ENCODE measurements at places on chromosomes 2 and 18.

- H3K36me3 ChIP-seq = peaks cover 17% of the 10 kb centered on the region
- no peak overlapping the region for H3K4me3 ChIP-seq
- H3K27me3 ChIP-seq = no peaks in the 10 kb centered on the region
- peaks cover 18% of the 10 kb centered on the region for H3K4me1 ChIP-seq
- no peak for DNase-seq
- H3K27ac ChIP-seq = peak overlapping the region; percentile 32
These were observed 2.0 kb upstream of the BZW1 start for GRCh38 chr2:200809506-200810251.

GRCh38 chr2:26597197-26597596 lies 44.0 kb downstream of the CIB4 start:
- H3K4me1 ChIP-seq = no peaks in the 10 kb centered on the region
- no peak overlapping the region for H3K27ac ChIP-seq
- DNase-seq = no peak
- no peaks in the 10 kb centered on the region for H3K27me3 ChIP-seq

DNA sequence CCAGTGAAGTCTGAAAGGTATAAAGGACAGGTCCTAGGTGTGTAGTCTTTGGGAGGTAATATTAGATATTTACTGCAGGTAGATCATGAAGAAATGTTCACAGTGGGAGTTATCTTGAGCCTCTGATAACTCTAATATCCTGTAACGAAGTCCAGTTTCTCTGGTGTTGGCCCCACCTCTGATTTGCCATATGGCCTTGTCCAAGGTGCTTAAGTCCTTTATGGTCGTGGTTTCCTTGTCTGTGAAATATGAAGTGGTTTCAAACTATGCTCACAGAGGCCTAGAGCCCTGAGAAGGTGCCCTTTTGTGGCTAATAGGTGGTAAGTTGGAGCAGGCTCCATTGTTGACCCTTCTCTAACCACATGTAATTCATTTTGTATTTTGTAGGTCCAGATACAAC lies 190.7 kb downstream of the ICOS start:
- no peak overlapping the region for H3K4me3 ChIP-seq
- H3K27me3 ChIP-seq = no peaks in the 10 kb centered on the region

DNA sequence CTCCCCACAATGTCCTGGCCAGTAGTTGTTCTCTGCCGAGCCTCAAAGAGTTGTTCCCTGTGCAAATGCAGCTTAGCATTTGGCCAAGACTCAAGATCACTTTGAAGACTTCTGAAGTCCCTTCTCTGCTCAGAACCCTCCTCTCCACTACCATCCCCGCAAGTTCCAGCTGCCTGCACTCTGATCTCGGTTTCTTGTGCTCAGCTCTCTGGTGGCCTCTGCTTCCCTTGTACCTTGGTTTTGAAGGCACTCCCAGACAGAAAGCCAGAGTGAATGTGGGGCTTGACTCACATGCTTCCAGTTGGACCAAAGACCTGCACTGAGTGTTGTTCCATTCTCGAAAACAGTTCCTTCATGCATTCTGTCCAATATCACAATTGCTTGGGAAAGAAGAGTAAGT lies 28.6 kb downstream of the CRACDL start:
- H3K4me3 ChIP-seq = no peak overlapping the region
- peaks cover 23% of the 10 kb centered on the region for H3K4me1 ChIP-seq
- no peak for DNase-seq
- H3K27ac ChIP-seq = no peak overlapping the region
- no peaks in the 10 kb centered on the region for H3K36me3 ChIP-seq

DNA sequence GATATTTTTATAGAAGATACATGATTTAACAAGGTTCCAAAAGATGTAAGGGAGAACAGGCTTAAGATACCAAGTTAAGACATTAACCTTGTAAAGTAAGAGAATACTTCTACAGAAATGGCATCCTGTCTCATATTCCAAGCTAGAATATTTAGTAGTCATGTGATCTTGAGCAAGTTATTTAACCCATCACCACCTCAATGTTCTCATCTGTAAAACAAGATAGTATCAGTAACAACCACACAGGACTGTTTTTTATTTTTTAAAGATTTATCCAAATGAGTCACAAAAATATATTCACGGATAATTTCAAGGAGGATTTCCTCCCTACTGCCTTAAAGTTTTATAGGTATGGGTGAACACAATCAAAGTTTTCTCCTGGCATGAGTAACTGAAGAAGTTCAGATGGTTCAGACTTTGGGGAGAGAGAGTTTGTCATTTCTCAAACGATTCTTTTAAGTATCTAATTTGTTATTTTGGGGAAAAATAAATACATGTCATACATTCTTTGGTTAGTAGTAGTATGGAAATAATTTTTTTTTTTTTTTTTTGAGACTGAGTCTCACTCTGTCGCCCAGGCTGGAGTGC lies 25.9 kb downstream of the ROCK1 start:
- no peak overlapping the region for H3K27ac ChIP-seq
- DNase-seq = no peak
- H3K4me3 ChIP-seq = no peak overlapping the region
- no peaks in the 10 kb centered on the region for H3K27me3 ChIP-seq
- H3K4me1 ChIP-seq = peaks cover 14% of the 10 kb centered on the region
- no peaks in the 10 kb centered on the region for H3K36me3 ChIP-seq

- H3K27ac ChIP-seq = no peak overlapping the region
- no peak overlapping the region for H3K4me3 ChIP-seq
- H3K36me3 ChIP-seq = peaks cover 44% of the 10 kb centered on the region
These were observed 19.0 kb downstream of the CEP68 start for GRCh38 chr2:65075176-65075575.

DNA sequence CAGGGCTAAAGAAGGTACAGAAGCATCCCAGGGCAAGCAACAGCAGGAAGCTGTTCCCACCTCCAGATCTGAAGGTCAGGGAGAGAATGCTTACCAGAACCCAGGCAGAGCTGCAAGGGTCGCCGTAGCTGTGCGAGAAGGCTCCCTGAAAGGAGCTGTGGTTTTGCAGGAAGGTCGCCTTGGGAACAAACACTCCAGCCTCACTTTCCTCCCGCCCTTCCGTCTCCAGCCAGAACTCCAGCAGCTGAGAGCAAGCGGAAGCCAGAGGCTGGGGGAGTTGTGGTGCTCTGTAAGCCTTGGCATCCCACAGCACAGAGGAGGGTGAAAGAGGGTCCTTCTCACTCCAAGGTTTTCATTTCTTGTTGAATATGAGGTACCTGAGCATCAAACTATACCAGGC lies 18.3 kb upstream of the ICOS start:
- no peak overlapping the region for H3K4me3 ChIP-seq
- no peaks in the 10 kb centered on the region for H3K36me3 ChIP-seq
- DNase-seq = no peak
- no peaks in the 10 kb centered on the region for H3K27me3 ChIP-seq
- no peak overlapping the region for H3K27ac ChIP-seq

DNA sequence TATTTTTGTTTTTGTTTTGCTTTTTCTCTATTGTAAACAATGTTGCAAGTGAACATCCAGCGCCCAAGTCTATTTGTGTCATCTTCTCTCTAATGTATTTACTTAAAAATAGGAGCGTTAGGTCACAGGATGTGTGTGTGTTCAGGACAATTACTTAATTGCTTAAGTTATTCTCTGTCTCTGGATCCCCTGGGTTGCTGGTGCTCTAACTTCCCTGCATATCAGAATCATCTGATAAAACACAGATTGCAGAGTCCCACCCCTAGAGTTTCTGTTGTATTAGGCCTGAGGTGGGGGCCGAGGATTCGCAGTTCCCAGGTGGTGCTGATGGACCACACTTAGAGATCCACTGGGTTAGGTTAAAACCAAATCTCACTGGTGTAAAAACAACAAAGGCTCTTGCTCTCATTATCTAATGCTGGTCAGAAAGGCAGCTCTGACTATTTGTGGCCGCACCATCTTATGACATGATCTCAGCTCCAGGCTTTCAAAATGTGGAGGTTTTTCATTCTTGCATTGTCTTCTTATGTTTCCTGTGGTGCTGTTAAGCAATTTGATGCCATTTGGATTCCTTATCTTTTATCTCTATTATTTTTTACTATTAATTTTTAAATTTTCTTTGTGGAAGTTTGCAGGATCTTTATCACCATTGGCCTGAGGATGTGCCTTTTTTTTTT lies 87.7 kb downstream of the CLIP4 start:
- H3K27ac ChIP-seq = no peak overlapping the region
- no peaks in the 10 kb centered on the region for H3K36me3 ChIP-seq
- H3K4me3 ChIP-seq = no peak overlapping the region
- no peak for DNase-seq
- H3K4me1 ChIP-seq = no peaks in the 10 kb centered on the region

DNA sequence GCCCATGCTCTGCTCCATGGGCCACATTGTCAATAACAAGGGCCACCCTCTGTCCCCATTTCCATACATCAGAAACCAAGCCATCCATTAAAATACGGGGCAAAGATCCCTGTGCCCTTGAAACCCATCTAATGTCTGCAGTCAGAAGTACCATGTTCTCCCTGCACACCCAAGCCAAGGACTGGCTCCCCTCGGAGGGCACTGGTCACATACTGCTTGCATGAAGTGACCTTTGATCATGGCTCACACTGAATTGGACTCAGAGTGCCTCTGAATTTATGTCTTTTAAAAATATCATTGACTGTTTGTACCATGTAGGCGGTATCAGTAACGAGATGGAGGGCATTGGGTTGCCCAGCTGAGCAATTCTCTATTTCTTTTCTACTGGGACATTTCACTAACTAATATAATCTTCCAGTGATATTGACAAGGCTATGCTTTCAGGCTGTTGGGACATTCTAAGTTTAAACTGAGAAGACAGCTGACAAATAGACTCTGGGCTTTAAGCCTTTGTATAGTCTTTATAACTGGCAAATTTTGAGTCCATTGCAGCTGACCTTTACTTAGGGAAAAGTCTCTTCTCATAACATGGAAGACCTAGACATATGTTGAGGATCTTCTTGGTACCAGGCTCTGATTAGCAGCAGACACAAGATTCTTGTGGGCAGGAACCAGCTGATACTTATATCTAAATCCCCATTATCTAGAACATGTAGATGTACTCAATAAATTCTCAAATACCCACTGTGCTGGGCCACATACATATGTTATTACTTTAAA lies 214.3 kb downstream of the MYCN start:
- no peak for DNase-seq
- H3K27ac ChIP-seq = no peak overlapping the region
- no peaks in the 10 kb centered on the region for H3K27me3 ChIP-seq

DNA sequence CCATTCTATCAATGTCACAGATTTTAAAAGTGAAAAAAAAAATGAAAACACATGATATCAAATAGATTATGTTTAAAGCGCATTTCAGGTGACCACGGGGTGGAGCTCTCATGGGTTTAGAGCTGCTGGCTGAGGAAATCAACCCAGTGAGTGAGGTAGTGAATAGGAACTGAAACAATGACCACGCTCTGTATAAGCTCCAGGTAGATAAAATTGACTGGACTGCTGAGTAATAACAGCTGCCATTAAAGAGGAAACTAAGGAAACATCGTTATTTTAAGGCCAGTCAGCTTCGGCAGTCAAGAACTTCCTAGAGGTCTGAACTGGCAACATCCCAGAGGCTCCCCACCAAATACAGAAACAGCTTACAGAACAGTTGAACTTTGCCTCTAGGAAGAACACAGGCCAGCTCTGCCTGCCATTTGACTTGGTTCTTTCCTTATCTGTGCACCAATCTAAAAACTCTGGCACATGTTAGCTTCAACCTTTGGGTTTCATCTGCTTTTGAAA lies 185.9 kb downstream of the PDE1A start:
- H3K4me3 ChIP-seq = no peak overlapping the region
- H3K27ac ChIP-seq = no peak overlapping the region
- no peaks in the 10 kb centered on the region for H3K36me3 ChIP-seq
- peak; percentile 24 for DNase-seq

DNA sequence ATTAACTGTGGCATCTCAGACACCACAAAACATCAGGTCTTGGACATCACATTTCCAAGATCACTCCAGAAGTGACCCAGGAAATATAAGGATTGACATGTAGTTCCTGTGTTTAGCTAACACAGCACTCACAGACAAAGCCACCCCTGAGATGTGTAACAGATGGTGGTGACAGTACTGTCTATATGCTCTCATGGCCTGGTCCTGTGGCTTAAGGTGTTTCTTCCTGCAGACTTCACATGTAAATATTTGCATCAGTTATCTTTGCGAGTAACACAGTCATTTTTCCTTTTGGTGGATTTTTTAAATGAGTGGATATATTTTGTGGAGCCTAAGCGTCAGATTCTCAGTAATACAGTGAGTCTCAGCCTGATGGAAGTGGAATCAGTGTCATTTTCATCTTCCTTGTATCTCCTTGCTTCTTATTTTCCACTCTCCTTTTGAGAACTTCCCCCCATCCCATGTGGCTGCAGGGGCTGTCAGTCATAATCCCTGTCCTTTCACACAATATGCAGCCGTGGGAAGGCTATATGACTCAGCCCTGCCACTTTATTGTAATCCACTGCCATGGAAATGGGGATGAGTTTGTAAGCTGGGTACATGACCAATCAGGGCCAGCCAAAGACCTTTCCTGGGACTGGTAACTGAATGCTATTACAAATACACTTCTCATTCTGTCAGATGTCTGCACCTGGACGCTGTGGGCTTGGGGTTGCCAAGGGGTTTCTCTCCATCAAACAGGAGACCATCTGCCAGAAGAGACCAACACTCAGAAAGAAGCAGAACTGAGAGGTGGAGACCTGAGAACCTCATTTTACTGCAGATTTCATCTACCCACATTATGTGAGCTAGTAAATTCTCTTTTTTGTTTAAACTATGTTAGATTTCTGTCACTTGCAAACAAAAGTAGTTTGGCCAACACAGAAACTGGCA lies 74.3 kb downstream of the ICOS start:
- H3K27me3 ChIP-seq = no peaks in the 10 kb centered on the region
- H3K27ac ChIP-seq = no peak overlapping the region
- H3K36me3 ChIP-seq = no peaks in the 10 kb centered on the region
- H3K4me1 ChIP-seq = no peaks in the 10 kb centered on the region
- no peak overlapping the region for H3K4me3 ChIP-seq
- no peak for DNase-seq

- no peak for DNase-seq
- H3K4me3 ChIP-seq = no peak overlapping the region
- no peaks in the 10 kb centered on the region for H3K27me3 ChIP-seq
- no peaks in the 10 kb centered on the region for H3K4me1 ChIP-seq
- no peak overlapping the region for H3K27ac ChIP-seq
These were observed 137.9 kb downstream of the ICOS start for GRCh38 chr2:204074456-204074855.

- no peak overlapping the region for H3K4me3 ChIP-seq
- no peaks in the 10 kb centered on the region for H3K27me3 ChIP-seq
- no peaks in the 10 kb centered on the region for H3K4me1 ChIP-seq
- no peak overlapping the region for H3K27ac ChIP-seq
- no peaks in the 10 kb centered on the region for H3K36me3 ChIP-seq
These were observed 319.3 kb downstream of the PTPRM start for GRCh38 chr18:7886436-7886835.

- DNase-seq = no peak
- H3K4me3 ChIP-seq = no peak overlapping the region
- no peak overlapping the region for H3K27ac ChIP-seq
- no peaks in the 10 kb centered on the region for H3K27me3 ChIP-seq
- no peaks in the 10 kb centered on the region for H3K4me1 ChIP-seq
These were observed 25.9 kb downstream of the ALS2 start for GRCh38 chr2:201754717-201755415.

- no peak for DNase-seq
- no peak overlapping the region for H3K27ac ChIP-seq
- no peak overlapping the region for H3K4me3 ChIP-seq
- H3K4me1 ChIP-seq = no peaks in the 10 kb centered on the region
- no peaks in the 10 kb centered on the region for H3K27me3 ChIP-seq
These were observed 6.7 kb upstream of the CERS6 start for GRCh38 chr2:168449419-168449818.

GRCh38 chr2:175976391-175977157 lies 25.5 kb downstream of the LNPK start:
- DNase-seq = no peak
- peaks cover 11% of the 10 kb centered on the region for H3K36me3 ChIP-seq
- H3K4me1 ChIP-seq = no peaks in the 10 kb centered on the region
- no peak overlapping the region for H3K4me3 ChIP-seq
